ENCODE measurements at places on chromosomes 12 and 14.

DNA sequence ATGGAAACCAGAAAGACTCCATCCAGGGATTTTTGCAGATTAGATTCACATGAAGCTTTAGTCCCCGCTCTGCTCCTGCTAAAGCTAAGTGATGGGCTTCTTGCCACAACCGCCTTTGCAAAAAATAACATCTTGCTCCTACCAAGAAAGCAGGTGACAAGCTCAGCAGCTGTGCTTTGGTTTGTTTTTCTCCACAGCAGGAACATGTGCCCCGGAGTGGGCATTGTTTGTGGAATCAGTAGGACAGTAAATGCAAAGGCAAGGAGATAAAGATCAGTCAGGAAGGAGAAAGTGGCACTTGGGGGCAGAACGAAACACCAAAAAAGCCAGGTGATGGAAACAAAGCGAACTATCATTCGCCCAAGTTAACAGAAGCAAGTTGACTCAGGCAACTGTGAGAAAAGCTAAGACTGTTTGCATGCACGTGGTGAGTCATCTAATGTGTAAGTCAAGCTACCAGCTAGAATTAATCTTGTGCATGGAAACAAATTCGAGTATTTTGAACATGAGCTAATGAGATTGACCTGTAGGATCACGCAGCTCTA is 165.5 kb upstream of the PLXNC1 start:
- no peak for DNase-seq

GRCh38 chr14:55277972-55278740 is 6.9 kb downstream of the FBXO34 start:
- no peak for DNase-seq

DNA sequence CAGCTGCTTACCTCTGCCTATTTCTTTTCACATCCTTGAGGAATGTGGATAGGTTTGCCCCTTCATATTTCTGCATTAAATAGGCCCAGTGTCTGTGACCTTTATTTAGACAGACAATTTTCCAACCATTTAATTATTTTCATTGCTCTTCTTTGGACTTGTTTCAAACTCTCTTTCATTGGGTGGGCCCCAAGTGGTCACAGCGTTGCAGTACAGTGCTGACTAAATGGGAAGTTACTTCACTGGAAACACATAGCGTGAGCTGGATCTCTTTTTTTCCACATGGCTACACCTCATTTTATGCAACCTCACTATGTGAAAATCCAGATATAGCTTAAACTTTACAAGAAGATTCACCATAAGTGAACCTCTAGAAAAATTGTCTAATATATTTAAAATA is 438.9 kb downstream of the ADAMTS20 start:
- DNase-seq: no peak

- no peak for DNase-seq
These were observed 380.0 kb downstream of the KCNH5 start for GRCh38 chr14:62665286-62665685.

- DNase-seq: no peak
These were observed 32.0 kb downstream of the LRIG3 start for GRCh38 chr12:58888131-58888783.

- DNase-seq: no peak
These were observed 379.8 kb downstream of the FUT8 start for GRCh38 chr14:65792208-65792905.

GRCh38 chr12:98725476-98726247 is 80.6 kb downstream of the APAF1 start:
- peak; percentile 59 for DNase-seq

GRCh38 chr12:56839915-56840325 is 76.8 kb downstream of the HSD17B6 start:
- peak; percentile 83 for DNase-seq

DNA sequence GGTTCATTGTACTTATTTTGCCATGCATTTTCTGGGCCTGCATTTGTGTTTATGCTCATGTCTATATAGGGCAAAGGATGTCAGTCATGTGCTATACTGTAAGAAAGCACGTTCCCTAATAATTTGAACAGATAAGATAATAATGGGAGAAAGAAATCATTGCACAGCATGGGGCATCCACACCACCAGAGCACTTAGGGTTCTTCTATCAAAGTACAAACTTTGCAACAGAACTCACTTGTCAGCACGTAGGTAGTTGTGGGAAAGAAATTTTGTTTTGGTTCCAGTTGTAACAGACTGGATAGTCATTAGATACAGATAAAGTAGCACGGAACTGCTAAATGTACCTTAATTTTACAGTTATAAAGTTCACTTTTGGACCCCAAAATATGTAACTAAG is 10.1 kb downstream of the PPP1CC start:
- DNase-seq: no peak

DNA sequence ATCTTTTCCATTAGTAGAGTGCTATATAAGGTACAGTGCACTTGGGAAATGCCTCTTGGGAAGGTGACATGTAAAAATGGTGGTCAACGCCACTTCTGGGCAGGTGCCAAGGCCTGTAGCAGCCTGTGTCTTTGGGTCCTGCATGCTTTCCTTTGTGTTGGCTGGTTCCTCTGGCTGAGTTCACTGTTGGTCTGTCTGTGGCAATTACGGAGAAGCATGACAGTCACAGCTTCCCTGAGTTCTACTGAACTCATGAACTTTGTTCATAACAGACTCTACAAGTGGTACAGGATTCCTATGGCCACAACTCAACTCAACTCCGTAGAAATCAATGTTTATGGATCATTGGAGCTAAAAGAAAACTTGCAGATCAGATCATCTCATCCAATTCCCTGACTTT is 98.0 kb downstream of the CACNA1C start:
- DNase-seq: no peak

- DNase-seq: no peak
These were observed 8.8 kb upstream of the FOXG1 start for GRCh38 chr14:28757786-28758185.

- no peak for DNase-seq
These were observed 39.0 kb upstream of the TSPAN9 start for GRCh38 chr12:3038166-3038565.

GRCh38 chr12:6360578-6361490 is 14.5 kb downstream of the SCNN1A start:
- DNase-seq: no peak

DNA sequence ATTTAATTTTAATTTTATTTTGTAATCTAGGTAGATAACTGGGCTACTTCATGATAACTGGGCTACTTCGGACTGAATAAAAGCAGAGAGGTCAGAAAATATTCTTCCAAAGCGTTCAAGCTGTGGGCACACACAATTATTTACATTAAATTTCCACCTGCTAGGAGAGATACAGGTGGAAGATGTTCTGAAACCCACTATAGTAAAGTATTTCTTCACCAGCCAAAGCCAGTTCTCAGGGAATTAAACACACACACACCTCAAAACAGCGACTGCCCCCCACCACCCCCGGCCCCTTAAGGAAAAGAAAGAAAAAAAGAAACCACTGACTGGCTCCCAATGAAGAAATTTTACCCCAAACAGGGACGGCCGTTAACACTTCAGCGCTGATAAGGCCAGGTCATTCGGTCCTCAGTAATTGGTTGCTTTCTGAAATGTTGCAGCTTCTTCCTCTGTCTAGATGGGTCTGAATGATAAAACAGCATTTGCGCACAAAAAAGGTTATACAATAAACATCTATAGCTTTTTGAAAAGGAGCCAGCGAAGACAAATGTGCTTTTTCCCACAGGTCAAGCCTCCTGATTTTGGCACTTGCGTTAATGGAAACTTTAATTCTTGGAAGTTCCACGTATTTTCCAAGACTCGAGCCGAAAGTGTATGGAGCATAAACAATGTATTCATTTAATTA is 771 bp upstream of the KCNJ8 start:
- no peak for DNase-seq

DNA sequence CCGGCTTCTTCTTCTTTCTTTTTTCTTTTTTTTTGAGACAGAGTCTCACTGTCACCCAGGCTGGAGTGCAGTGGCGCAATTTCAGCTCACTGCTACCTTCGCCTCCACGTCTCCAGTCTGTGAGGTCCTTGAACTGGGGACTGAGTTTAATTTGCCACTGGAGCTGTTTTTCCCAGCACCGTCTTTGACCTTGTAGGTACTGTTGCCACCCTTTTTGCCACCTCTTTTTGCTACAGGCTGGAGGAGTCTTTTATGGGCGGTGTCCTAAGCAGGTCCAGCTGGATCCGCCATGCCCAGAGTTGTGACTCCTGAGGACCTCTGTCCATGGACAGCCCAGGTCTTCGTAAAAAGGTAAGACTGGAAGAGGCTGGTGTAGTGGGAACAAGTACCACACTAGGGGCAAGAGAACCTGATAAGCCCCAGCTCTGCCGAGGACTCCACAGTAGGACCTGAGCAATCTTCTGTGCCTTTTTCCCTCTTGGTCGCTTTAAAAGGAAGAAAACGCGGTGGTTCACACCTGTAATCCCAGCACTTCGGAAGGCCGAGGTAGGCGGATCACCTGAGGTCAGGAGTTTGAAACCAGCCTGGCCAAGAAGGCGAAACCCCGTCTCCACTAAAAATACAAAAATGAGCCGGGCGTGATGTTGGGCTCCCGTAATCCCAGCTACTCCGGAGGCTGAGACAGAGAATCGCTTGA is 946 bp downstream of the RNU4-2 start:
- DNase-seq: peak; percentile 71

DNA sequence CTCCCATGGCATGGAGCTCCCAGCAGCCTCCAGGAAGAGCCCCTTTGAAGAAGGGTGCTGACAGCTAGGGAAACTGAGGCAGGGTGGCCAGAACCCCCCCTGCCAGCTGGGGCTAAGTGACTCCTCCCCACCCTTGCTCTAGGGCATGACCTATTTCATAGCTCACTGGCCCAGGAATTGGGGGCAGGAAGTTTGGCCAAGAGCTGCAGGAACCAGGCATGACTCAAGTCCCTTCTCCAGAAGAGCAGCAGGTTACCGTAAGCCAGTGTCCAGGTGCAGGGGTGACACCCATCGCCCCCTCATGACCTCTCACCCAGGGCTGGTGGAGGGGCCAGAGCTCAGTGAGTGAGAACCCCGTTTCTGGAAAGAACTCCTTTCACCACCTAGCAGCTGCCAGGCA is 1.9 kb downstream of the RASAL1 start:
- DNase-seq: no peak

- DNase-seq: no peak
These were observed 6.3 kb downstream of the LTBR start for GRCh38 chr12:6390084-6390799.

GRCh38 chr14:63436286-63437098 is 106.7 kb downstream of the PPP2R5E start:
- DNase-seq: no peak

- DNase-seq: no peak
These were observed 38.2 kb downstream of the RAD52 start for GRCh38 chr12:911191-911826.

DNA sequence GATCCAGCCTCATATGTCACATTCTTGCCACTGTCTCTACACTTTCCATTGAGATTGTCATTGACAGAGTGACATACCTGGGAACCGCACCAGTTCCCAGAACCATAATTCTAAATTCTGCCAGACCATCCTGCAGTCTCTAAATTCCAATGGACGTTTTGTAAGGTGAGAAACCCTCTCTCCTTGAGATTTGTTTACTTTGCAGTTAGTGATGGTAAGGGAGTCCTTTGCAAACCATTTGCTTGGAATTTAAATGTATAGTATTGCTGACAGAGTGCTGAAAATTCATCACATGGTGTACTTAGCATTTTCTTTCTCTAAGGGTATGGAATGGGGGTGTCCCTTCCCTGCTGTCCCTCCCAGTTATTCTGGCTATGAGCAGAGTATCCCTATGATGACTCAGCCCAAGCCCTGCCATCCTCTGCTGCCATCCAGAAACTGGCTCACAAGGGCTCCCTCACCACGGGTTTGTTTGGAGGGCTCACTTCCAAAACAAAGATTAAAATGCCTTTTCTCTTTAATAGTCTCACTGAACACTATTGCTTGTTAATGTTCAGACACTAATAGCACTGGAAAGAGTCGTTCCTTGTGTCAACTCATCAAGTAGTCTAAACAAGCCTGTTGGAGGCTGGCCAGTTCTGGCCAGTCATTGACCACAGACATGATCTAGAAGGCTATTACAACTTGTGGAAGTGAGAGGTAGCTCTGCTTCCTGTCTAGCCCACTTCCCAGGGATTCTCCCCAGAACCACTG is 129.0 kb upstream of the HMGA2 start:
- DNase-seq: no peak

DNA sequence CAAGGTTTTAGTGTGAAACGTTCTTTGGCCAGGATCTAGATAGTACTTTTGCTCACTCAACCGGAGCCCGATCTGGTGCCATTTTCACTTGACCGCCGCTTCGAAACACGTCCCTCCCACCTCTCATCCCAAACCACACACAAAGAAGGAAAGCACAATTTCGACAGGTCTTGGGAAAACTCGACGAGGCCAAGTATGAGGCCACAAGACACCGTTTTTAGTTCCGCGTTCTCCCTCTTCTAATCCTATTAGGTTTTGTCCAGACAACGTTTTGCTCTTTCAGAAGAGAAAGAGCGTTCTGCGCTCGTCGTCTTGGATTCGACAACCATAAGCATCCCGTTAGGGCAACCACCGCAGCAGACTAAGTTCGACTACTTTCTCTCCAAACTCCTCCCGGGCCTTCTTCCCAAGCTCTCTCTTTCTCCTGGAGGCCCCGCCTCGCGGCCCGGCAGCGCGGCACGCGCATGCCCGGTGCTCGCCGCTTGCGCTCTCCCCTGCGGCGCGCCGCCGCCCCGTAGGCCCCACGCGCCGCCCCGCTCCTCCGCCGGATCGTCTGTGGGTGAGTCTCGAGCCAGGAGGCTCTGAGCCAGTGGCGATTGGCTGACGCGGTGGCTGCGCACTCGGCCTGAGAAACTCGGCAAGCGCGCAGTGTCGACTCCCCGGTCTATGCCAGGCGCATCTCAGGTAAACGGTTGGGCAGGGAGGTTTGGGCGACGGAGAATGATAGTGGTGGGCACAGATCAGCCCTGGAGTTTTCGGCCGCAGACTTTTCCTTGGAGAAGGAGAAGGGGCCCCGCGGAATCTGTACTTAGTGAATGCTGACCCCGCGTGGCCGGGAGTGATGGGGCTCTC is at the start of gene MIPOL1:
Gene MIPOL1, plus strand, starts transcription at position 517 of the 852 bp plus-strand sequence. CDS start 49,952 bp downstream, outside the sequence.
- peak; percentile 65 for DNase-seq

Data from H9 (cell line).